EH (cell line): ENCODE measurements at places on chromosomes 11 and 22.

GRCh38 chr11:69914286-69915150 lies 95.3 kb upstream of the FGF3 start:
- DNase-seq: no peak

- DNase-seq: no peak
Observed at GRCh38 chr22:30824096-30824495, 129.4 kb downstream of the OSBP2 start.

GRCh38 chr22:31566484-31566883 lies 70.1 kb downstream of the SFI1 start:
- DNase-seq: peak; percentile 18

DNA sequence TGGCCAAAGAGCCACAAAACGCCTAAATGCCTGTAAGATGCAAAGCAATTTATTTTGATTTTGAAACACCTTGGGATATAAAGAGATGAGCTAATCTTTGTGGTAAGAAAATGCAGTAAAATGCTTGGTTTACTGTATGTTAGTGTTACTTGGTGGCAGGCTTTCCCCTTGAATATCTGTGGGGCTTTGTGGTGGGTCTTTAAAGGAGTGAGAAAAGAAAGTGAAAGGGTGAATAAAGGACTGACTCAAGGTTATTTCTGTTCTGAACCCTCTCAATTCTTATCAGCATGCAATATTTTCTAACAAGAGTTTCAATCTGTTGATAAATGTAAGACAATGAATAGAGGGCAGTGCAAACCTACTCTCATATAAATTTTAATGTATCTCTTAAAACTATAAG lies 1555.9 kb upstream of the RAG2 start:
- no peak for DNase-seq

- DNase-seq: peak; percentile 6
Observed at GRCh38 chr11:71336176-71336995, 84.0 kb upstream of the SHANK2 start.

DNA sequence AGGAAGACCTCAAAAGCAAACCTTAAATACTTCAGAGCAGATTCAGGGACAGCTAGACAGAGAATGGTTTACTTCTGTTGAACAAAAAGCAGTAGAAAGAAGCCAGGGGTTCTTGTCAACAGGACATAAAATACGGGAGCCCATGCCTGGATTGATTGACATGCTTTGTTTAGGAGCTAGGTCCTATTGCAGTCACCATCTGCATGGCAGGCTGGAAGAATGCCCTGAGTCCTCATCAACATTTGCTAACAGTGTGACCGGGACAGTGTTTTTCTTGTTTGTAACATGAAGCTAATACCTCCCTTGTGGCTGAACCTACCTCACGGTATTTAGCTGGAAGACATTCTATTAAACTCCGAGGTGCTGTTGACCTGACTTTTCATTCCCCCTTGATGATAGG lies 225.4 kb downstream of the NTM start:
- DNase-seq: no peak

- no peak for DNase-seq
Observed at GRCh38 chr22:46769191-46769675, 6.8 kb downstream of the TBC1D22A start.

DNA sequence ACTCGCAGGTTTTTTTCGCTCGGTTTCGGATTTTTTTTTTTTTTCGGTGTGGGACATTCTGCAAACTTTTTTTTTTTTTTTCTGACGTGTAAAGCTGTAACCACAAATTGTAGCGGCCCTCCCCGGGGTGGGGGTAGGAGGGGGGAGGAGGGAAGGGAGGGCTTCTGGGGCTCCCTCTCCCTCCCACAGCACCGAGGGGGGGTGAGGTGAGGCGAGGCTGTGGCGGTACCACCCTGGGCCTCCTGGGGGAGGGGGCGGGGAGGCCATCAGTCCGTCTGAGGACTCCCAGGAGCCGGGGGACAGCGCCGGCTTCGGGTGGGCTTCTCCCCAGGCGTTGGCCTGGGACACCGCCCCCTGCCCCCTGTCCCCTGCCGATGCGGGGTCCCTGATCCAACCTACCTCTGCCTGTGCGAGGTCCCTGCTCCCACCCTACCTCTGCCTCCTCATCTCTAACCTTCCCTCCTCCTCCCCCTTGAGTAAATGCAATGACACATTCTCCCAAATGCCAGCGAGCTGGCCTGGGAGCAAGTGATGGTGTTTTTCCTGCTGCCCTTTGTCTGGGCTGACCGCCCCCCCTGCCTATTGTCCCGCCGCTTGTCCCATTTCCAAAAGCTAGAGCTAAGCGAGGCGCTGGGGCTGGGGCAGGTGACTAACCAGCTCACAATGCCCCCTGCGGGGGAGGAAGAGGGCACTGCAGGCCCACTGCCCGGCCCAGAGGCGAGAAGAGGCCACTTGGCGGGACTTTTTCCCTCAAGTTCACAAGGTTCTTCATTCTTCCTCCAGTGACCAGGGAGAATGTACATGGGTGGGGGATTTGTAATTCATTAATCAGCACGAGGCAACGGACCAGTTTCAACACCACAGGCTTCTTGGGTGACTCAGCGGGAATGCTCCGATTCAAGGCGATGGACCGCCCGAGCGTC lies 511 bp upstream of the CLCF1 start:
- DNase-seq: peak; percentile 99

DNA sequence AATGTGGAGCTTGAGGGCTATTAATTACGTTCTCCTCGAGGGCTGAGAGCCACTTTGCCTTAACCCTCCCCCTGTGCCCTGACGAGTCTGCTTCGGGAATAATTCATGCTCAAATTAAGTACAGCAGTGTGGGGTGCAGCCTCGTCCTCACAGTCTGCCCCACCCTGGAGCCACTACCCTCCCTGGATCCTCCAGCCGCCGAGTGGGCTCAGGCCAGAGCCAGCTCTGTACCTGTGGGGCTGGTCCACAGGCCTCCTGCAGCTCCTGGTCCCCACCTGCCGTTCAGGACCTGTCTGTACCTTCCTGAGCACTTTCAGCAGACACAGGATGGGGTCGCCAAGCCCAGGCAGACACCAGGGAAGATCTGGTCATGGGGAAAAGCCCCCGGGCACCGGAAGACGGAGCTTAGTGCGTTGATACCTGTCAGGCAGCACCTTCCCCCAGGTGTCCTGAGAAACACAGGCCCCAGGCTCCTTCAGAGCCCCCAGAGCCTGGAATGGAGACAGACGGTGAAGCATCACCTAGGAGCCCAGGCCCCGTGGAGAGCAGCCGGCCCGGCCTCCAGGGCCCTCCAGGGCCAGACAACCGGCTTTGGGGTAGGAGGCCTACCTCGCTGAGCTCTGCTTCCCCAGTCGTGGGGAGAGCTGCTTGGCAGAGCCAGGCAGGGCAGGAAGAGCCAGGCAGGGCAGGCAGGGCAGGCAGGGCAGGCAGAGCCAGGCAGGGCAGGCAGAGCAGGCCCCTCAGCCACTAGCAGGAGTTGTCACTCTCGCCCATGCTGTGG lies 9.7 kb downstream of the TSPAN32 start:
- DNase-seq: no peak

DNA sequence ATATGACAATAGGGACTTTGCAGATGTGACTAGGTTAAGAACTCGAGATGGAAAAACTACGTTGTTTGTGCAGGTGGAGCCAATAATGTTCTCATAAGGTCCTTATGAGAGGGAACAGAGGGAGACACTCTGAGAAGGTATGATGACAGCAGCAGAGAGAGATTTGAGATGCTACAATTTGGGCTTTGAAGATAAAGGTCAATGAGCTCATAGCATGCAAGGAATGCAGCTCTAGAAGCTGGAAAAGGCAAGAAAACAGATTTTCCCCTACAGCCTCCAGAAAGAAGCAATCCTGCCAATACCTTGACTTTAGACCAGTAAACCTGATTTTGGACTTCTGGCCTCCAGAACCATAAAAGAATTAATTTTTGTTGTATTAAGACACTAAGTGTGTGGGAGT lies 21.1 kb downstream of the FAM76B start:
- peak; percentile 29 for DNase-seq

- DNase-seq: no peak
Observed at GRCh38 chr11:31810779-31811647, at the start of gene PAX6. PAX6 (minus strand) TSS chr11:31811322; CDS start chr11:31806411, 4,911 bp downstream.

- no peak for DNase-seq
Observed at GRCh38 chr11:70503468-70504221, 105.3 kb downstream of the CTTN start.

GRCh38 chr11:133176748-133177147 lies 355.6 kb downstream of the OPCML start:
- DNase-seq: no peak

DNA sequence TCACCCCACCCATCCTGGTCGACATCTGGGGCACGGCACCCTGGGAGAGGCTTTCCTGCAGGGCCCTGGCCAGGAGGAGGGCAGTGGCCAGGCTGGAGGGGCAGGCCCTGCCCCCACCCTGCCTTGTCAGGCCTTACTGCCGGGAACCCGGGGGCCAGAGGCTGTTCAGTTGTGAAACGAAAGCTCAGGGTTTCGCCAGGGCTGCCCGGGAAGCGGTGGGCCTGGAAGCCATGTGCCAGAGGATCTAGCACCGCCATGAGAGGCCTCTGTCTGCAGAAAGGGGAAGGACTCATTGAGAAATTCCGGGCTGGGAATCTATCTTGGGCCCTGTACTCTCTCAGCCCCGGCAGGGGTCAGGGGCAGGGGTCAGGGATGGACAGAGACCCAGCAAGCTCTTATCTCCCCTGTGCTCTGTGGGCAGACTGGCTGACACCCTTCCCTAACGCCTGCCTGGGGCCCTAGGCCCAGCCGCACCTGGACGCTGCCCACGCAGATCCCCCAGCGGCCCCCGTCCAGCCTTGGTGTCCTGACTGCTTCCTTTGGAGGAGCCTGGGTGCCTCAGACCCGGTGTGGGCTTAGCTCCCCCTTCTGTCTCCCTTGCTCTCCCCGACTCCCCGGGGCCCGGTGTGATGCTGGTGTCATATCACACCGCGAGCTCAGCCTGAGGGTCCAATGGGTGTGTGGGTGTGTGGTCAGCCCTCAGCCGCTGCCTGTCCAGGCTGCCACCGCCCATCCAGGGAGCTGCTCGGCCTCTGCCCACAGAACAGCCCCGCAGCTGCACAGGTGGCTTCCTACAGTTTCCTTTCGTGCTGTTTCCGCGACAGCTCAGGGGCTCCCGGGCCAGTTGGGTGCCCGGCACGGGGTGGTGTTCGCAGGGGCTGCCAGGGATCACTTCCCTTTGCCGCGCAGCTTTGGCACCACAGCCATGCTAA lies 6.5 kb downstream of the PIM3 start:
- DNase-seq: no peak

- no peak for DNase-seq
Observed at GRCh38 chr11:86066033-86066432, 2.9 kb downstream of the PICALM start.

- DNase-seq: no peak
Observed at GRCh38 chr11:117940736-117941135, 11.5 kb upstream of the TMPRSS13 start.

GRCh38 chr22:19957445-19957844 lies 15.8 kb upstream of the TXNRD2 start:
- DNase-seq: no peak

DNA sequence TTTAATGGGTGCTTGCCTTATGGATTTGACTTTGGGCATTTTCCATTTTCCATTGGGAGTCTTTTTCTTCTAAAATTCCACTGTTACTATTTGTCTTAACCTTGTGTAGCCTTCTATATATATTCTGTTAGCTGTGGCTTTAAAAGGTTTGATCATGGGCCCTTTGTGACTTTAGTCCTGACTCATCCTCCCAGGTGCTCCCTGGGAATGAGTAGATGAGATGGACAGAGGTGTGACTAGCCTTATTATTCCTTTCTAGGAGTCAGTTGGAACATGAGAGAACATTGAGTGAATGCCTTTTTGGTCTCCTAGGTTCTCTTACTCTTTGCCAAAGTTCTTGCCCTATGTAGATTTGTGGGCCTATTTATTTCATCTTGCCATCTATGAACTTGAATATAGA lies 39.0 kb downstream of the DDX10 start:
- DNase-seq: no peak

GRCh38 chr11:19814421-19814820 lies 101.8 kb downstream of the NAV2 start:
- DNase-seq: no peak

DNA sequence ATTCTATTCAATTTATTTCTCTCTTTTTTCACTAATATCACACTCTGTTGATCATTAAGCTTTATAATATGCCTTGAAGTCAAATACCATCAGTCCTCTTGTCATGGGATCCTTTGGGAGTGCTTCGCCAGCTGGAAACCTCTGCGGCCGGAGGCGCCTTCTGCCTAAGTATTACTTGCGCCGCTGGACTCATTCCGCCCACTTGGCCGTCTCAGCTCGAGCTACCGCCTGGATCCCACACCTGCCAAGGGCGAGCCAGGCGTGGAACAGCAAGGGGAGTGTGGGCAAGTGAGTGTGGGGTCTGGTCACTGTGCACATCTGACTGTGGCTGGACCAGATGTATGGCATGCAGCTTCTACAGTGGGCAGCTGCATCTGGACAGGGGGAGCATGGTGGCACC lies 9.1 kb upstream of the MAP6 start:
- no peak for DNase-seq

GRCh38 chr22:31079095-31079642 lies 1.9 kb upstream of the SMTN start:
- DNase-seq: no peak

DNA sequence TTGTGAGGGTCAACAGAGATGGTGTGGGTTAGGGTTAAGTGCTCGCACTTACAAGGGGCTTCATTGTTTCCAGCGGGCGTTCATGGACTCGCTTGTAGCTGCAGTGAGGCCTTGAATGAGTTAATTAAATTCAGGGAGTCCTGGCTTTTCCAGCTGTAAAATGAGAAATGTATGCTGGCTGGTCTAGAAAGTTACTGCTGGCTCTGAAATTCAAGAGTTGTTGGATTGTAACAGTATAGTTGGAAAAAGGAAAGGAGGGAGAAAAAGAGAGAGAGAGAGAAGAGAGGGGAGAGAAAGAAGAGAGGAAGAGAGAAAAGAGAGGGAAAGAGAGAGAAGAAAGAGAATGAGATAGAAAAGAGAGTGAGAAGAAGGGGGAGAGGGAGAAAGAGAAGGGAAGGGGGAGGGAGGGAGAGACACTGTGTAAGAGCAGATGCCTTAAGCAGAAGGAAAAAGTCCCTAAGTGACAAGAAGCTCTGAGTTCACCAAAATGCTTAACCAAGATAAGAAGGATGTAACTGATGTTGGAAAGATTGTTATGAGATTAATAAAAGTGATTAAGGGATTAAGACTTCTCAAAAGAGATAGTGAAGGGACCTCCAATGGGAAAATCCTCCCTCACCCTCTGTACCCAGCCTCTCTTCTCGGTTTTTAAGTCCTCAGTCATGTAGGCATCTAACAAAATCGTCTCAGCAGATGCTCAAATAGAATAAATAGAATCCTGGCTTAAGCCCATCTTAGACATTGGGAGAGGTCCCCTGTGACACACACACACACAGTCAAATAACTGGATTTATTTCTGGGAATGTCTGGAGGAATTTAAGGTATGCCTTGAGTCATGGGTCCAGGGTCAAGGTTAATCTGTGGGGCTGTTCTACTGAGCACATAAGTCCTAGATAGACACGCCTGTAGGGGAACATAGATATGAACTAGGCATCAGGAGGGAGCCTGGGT lies 477.9 kb downstream of the MIAT start:
- peak; percentile 82 for DNase-seq

GRCh38 chr11:87150936-87151335 lies 113.2 kb downstream of the TMEM135 start:
- DNase-seq: peak; percentile 42
